NCI-H345 (cell line): ENCODE measurements at places on chromosomes 2 and 18.

DNA sequence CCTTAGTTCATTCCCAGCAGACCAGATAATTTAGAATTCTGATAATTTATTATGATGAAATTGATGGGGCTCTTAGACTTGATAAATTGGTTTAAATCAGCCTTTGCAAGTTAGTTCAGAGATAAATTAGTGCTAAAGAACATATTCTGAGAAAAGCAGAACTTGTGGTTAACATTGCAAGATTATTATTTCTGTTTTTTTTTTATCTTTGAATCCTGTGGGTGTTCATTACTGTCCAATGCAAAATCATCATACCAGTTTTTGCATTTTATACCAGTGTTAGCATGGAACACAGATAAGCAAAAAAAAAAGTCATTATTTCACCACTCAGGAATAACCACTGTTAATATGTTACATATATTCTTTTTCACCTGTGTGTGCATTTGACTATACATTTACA, 9.1 kb downstream of the SEPTIN2 start:
- DNase-seq: no peak

DNA sequence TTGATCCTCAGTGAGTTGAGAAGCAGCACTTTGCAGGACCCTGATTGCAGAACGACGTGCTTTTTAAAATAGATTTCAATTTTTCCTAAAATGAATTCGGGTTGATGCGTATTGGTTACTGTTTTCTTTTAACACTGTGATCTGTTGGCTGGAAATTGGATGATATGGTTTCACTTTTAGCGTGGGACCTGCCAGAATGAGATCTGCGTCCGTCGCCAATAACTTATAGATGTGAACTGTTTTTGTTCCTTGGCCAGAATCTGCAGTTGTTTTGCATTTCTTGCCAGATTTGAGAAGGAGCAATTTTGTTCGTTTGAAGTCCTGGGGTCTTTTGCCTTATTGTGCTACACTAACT, 703 bp downstream of the UGGT1 start:
- DNase-seq: no peak

DNA sequence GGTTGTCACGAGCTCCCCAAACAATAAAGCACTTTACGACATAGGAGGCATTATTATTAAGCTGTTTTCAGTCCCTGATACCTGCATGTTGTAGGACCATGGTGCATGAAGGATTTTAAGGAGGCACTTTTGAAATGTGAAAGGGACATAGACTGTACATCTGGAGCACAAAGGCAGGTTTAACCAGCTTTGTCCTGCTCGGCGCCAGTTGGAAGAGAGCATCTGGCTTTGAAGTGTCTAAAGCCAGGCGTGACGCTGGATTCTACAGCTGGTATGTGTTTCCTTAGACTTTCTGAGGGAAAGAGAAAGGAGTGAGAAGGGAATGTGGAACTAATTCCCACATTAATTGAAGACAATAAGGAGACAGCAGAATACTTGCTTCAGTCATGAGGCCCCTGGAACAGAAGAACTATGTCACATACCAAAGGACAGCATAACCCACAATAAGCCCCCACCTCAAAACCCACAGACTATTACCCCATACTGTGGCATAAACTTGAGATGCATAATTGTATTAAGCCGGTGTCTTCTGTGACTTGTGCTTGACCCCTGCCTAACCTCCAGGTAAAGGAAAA, 381.0 kb upstream of the MEX3C start:
- no peak for DNase-seq

DNA sequence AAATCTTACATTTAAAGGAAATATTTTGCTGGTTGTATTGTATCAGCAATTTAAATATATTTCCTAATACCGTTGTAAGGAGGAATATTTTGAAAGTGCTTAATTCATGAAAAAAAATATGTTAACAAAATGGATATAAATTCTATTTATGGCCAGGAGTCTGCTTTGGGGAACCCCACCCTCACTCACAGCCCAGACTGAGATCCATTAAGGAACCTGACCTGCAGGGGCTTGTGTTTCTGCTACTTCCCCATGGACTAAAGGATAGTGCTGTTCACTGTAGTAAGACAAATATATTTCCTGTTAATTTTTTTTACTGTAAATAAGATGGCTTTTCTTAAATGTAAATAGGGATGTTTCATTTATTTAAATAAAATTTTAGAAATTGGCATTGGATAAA, 221.9 kb upstream of the COL3A1 start:
- no peak for DNase-seq

DNA sequence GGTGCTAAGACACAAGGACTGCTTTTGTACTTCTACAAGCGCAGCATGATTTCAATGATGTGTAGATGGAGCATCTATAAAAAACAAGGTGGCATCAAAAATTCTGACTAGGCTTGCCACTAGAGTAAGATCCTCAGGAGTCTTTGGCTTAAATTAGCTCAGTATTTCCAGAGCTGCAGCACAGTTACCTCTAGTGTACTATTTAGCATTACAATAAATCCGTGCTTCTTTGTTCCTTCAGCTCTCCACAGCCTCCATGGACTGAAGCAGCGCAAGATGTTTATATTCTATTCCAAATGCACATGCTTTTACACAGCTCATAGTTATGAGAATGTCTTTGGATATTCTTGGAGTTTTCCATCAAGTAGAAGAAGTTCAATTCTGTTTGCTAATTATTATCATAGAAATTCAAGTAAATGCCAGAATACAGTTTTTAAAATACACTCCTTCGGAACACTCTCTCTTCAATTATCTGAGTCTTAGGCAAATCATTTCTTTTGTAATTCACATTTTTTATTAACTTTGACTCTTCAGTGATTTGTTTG, 1133.0 kb upstream of the LRRTM1 start:
- DNase-seq: no peak

- no peak for DNase-seq
Measured at GRCh38 chr18:76405681-76406356, 89.2 kb downstream of the ZNF516 start.

- no peak for DNase-seq
Measured at GRCh38 chr2:196952936-196953335, 26.4 kb upstream of the PGAP1 start.

DNA sequence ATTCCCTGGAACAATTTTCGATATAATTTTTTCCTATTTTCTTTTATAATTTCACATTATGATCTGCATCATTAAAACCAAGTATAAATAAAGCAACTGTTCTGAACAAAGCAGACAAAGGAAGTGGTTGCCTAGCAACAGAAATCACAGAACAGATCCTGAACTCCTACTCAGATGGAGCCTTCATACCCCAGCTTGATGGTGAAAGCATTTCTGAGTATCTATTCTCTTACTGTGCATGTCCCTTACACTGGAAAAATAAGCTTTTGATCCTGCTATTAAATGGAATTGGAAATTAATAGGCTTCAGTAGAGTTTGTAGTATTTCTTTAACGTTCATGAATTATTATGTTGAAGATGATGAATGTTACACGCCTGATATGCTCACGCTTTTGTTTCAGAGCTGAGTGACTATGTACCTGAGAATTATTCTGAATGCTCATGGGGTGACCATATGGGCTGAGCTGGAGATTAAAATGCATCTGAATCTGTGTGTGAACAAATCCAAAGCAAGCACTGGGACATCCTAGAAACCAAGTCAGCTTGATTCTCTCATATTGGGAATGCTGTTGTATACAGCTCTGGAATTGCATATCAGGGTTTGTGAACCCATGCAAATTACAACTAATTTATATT, 254.0 kb downstream of the KCNJ3 start:
- DNase-seq: peak; percentile 65
